Stimulated activated CD8-positive, alpha-beta memory T cell treated with anti-CD3 and anti-CD28 coated beads, Interleukin-4, amount 100 ng/mL, for 1 hour (primary cell): ENCODE measurements at places on chromosomes 13 and 19.

DNA sequence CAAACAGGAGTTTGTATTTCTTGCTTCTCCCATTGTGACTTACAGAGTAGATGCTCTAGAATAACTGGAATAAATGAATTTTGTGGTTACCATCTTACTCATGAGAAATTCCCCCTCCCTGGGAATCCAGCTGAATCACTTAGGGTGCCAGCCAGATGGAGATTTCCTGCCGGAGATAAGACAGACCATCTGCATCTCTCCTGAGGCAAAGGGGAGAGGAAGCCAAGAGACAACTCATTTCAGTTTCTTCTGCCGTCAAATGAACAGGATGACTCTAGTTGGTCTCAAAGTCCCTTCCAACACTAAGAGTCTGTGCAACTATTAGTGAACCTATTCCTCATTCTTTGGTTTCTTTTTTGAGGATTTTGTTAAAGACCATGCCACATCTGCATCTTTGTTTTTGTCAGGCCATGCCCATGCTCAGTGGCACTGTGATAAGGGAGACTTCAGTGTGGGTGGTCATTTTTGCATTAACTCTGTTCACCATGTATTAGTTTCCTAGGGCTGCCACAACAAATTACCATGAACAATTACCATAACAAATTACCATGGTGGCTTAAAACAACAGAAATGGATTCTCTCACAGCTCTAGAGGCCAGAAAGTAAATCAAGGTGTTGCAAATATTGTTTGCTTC, 112.8 kb downstream of the NDFIP2 start:
- no peak for DNase-seq

DNA sequence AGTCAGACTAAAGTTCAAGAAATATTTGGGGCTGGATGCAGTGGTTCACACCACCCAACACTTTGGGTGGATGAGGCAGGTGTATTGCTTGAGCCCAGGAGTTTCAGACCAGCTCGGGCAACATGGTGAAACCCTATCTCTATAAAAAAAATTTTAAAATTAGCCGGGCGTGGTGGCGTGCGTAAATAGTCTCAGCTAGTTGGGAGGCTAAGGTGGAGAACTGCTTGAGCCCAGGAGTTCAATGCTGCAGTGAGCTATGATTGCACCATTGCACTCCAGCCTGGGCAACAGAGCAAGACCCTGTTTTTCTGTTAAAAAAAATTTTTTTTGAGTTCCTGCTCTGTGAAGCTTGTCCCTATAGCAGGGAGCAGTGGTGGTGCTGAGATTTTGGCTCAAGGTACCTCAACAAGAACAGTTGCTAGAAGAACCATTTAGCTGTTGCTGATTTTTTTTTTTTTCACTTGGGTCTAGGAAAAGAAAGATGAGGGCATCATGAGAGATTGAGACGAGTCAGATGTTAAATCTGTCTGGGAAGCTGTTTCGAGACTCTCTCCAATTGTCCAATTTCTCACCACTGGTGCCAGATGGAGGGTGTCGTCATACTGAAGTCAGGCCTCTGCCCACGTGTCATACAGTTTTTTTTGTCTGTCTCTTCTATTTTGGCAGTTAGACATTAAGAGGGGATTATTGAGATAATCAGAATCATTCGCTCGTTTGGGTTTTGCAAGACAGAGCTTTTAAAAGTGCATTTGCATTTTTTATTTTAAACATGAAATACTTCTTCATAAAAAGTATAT, 3.7 kb downstream of the SLC25A42 start:
- DNase-seq = no peak

- no peak for DNase-seq
Observed at GRCh38 chr19:42068756-42069571, 1.0 kb downstream of the GRIK5 start.

GRCh38 chr13:103101500-103101899, 35.3 kb upstream of the SLC10A2 start:
- no peak for DNase-seq

- DNase-seq = no peak
Observed at GRCh38 chr13:49428041-49428763, 15.7 kb downstream of the CAB39L start.

DNA sequence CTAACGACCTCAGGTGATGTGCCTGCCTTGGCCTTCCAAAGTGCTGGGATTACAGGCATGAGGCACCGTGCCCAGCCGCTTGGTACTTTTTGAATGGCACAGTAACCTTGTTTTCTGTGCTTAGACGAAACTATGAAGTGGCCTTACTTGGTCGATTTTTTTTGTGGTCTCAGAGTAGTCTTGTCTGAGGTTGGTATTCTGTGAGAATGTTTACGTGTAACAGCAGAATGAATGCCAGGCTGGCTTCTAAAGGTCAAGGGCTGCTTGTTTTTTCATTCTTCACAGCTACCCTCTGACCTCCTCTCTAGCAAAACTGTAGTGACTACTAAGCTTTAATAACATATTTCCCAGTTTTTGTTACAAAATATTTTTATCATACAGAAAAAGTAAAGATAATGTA, 313.3 kb downstream of the GPC6 start:
- no peak for DNase-seq

DNA sequence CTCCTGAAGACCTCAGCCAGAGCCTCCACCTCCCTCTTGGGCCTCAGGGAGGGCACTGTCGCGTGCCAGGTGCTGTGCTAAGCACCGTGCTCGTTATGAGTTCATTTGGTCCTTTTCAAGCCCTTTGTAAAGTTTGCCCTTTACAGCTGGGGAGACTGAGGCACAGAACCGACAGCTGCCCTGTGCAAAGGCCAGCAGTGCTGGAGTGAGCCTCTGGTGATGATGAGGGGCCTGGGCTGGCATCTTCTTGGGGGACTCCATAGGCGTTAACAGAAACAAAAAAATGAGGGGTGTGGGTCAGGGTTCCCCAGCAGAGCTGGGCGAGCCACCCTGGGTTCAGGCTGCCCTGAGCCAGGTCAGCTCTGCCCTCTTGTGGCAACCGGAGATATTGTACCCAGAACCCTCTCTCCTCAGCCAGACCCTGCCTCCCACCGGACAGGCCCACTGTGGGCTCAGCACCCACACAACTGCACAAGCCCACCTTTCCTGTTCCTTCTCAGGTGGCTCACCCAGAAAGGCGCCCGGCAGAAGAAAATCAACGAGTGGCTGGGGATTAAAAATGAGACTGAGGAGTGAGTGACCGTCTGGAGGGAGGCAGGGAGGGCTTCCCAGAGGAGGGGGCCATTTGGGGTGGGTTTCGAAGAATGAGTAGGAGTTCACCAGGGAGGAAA, 5.5 kb upstream of the IFI30 start:
- no peak for DNase-seq

GRCh38 chr19:34241513-34242337, 12.6 kb upstream of the GARRE1 start:
- no peak for DNase-seq

- DNase-seq = peak; percentile 2
Observed at GRCh38 chr19:41175801-41176777, 16.9 kb upstream of the CYP2S1 start.

DNA sequence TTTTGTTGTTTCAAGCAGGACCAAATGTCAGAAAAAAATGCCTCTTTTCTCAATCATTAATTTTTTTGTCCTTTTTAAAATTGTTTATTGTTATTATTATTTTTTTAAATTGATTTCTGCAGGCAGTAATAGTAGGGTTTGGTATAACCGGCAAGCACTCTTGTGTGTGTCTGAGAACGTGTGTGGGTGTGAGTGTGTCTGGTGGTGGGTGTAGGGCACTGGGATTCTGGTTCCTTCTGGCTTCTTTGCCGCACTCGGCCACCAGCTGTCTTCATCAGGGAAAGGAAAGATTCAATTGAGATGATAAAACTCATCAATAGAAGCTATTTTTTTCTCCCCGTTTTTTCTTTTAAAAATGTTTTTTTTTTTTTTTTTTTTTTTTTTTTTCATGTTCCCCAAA, 56.4 kb downstream of the IER2 start:
- no peak for DNase-seq

DNA sequence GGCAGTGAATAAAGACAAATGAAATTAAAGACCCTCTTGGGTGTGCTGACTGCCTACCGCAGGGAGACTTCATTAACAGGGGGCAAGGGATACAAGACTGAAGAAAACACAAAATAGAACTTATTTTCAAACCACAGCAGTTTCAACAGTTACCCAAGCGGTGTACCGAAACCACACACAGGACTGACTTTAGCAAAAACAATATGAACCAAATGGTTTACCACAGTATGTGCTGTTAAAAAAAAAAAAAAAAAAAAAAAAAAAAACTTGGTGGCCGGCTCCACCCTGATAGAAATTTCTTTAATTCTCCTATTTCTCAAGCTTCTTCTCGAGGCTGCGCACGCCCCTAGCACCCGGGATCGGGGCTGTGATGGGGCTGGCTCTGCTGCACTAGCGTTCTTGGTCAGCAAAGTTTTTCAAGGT, 42.6 kb downstream of the KLF2 start:
- peak; percentile 32 for DNase-seq

DNA sequence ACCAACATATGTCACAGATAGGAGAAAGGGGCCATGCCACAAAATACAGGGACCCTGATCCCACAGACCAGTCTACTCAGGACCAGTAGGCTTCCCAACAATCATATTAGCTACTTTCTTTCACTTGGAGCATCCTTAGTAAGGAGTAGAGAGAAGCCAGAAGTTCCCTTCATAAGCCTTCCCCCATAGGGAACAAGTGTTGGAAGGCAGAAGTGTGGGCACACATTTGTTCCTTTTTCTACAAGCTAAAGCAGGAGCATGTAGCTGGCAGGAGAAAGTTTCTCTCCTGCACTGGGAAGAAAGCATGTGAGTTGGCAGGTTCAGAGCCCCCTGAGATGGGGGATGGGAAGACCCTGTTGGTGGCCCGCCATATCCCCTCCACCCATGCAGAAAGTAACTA, 165.4 kb downstream of the KCTD12 start:
- no peak for DNase-seq

DNA sequence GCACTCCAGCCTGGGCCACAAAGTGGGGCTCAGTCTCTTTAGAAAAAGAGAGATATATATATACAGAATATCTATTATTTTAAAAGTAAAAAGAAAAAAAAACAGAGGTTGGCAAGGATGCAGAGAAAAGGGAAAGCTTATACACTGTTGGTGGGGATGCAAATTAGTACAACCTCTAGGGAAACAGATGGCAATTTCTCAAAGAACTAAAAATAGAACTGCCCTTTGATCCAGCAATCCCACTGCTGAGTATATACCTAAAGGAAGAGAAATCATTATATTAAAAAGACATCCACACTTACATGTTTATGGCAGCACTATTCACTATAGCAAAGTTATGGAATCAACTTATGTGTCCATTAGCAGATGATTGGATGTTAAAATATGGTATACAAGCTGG, 28.6 kb upstream of the SLC1A6 start:
- DNase-seq = no peak

DNA sequence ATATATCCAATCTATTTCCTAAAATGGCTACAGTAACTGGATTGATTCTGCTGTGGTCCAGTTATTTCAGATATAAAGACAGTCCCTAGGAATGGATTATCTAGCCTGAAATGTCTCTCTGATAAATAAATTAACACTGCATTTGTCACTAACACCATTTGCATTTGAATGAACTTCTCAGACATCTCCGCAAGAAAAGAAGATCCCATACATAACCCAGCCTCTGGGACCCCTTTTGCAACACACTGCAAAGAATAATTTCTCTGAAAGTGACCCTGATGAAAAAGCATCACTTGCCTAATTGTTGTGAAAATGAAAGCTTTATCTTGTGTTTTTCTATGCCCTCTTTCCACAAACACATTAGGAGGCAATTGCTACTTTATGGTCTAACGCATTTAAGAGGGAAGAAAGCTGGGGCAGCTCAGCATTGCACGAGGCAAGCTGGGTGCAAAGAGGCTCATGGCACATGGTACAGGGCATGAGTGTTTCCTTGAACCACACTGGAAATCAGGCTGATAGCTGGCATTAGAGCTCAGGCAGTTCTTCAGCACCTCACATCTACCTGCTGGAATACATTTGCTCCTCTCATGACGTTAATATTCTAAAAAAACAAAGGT, 379.9 kb downstream of the IRS2 start:
- DNase-seq = no peak

DNA sequence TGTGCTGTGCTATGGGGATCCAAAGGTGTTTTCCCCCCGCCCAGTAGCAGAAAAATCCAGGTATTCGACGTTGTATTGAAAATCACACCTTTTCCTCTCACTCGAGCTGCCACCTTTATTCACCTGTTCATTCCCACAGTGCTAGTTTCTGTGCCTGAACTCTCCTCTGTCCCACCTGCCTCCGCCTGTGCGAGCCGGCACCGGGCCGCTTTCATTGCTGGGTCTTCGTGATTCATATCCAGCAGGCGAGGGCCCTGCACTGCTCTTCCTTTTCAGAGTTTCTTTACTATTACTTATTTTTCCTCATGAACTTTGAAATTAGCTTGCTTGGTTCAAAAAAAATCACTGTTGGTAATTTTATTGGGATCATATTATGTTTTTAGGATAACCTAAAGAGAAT, 42.4 kb upstream of the SOX1 start:
- no peak for DNase-seq

- no peak for DNase-seq
Observed at GRCh38 chr13:77751513-77752456, 54.3 kb downstream of the SLAIN1 start.

DNA sequence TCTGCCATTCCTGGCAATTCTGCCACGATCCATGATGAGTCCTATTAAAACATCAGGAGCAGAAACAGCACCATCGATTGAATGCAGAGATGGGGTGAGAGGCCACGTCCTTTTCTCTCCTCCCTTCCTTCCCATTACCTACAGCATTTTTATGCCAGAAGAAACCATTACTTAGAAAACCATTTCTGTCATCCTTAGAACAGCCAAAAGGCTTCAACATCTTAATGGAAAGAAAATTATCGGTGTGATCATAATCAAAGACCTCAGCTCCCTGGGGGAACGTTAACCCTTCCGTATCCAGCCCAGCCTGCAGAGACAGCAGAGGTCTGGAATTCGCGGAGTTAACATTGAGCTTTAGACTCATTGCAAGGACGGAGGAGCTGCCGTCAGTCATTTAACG, 56.0 kb upstream of the SIAH3 start:
- DNase-seq = no peak

DNA sequence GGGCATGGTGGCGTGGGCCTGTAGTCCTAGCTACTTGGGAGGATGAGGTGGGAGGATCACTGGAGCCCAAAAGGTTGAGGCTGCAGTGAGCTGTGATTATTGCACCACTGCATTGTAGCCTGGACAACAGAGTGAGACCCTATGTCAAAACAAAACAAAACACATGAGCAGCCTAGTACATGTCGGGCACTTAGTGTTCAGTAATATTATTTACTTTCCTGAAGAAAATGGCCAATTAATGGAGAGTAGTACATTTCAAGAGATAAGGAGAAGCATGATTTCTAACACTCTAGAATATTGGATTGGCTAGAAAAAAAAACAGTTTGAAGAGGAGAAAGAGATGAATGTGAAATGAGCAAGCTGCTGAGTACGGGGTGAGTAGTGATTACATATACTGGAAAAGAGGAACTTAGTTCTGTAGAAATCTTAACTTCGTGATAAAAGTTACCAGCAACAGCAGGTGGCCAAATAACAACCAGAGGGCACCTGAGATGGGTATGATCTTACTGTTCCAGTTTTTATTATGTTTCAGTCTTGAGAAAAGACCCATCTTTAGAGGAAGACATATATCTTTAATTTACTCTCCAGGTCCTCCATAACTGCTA, 36.2 kb downstream of the SPATA13 start:
- DNase-seq = no peak
